ENCODE measurements at places on chromosomes 4 and X.

GRCh38 chr4:67632492-67632891 lies 68.5 kb downstream of the UBA6 start:
- DNase-seq: no peak

DNA sequence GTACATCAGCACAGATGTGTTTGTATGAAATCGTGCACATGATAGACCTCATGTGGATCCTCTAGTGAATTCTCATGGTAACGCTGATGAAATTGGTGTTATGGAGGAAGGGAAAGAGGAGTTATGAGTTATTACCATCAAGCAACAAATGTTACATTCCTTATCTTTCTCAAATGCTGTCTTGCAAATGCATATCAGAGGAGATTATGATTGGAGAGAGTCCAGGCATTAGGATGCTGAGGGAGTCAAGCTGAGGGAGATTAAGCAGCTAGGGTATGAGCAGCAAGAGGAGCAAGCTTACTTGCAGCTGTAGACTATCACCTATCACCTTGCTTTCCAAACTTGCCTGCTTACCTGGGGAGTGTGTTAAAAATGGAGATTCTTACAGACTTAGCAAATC lies 36.8 kb upstream of the SFRP2 start:
- no peak for DNase-seq

GRCh38 chr4:99405433-99406115 lies 29.6 kb downstream of the ADH7 start:
- peak; percentile 49 for DNase-seq

GRCh38 chr4:138392751-138393308 lies 150.7 kb upstream of the SLC7A11 start:
- no peak for DNase-seq

DNA sequence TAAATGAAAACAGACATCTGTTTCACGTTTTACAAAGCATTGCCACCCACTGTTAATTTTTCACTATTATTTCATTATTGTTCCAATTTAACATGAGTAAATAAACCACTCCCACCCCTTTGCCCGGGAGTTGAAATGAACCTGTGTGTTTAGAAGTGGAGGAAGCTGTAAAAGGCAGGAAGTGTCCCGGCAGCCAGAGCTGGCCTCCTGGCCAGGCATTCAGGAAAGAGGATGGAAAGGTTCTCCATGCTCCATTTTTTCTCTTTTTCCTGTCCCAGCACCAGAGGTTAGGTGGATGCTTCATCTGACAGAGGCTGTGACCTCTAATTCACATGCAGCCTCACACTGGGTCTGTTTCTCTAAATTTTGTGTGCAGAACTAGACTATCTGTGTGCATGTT lies 55.5 kb upstream of the LNX1 start:
- peak; percentile 4 for DNase-seq

GRCh38 chr4:40238008-40238699 lies 41.3 kb downstream of the RHOH start:
- no peak for DNase-seq

- no peak for DNase-seq
These were observed 321 bp upstream of the HPRT1 start for GRCh38 chrX:134459683-134460004.

- peak; percentile 58 for DNase-seq
These were observed at the start of gene MAP3K15 for GRCh38 chrX:19514791-19515614. Gene MAP3K15, minus strand, starts transcription at chrX:19515508. Its CDS starts 247 bp downstream, at chrX:19515261.

GRCh38 chrX:49995107-49995731 lies 72.8 kb downstream of the CLCN5 start:
- peak; percentile 41 for DNase-seq

DNA sequence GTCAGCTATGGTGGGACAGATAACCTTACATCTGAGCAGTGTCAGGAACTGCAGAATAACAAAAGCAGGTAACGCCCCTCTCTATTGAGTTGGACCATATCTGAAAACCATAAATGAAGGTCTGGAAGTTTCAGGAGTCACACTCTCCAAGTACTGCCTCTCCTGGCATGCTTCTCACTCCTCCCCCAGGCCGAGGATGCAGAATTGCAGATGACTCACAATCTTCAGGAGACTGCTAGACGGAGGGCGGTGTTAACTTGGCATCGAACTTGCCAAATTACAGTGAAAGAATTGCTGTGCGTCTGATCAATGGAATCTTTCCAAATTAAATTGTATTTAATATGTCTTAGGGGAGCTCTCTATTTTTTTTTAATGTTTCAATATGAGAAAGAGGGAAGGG lies 67.1 kb upstream of the TRIM2 start:
- no peak for DNase-seq

- no peak for DNase-seq
These were observed 100.1 kb downstream of the LCORL start for GRCh38 chr4:17921451-17921850.
